GM06990 (cell line): ENCODE measurements at places on chromosomes 7 and 10.

DNA sequence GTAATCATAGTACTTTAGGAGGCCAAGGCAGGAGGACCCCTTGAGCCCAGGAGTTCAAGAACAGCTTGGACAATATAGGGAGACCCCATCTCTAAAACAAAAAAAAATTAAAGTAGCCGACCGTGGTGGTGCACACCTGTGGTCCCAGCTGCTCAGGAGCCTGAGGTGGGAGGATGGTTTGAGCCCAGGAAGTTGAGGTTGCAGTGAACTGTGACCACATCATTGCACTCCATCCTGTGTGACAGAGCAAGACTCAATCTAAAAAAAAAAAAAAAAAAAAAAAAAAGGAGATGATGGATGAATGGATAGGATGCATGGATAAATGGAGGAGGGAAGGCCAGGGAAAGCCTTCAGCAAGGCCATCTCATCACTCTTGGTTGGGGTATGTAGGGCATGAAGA, 33.4 kb upstream of the BMPR1A start:
- no peak for DNase-seq

DNA sequence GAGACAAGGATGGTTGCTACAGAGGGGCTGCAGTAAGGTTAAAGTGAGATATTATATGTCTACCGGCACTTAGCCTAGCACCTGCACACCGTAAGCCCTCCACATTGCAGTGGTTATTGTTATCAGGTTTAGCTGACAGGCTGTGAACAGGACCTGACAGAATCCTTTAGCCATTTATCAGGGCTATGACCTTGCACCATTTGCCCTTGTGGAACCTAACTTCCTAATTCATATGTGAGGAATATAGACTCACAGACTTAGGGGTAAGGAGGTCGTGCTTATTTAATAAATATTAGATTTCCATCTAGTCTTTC, 10.1 kb downstream of the NCOA4 start:
- no peak for DNase-seq

GRCh38 chr10:84581976-84582375, 253.6 kb downstream of the CCSER2 start:
- no peak for DNase-seq

- DNase-seq: no peak
Observed at GRCh38 chr7:123581162-123581459, 20.5 kb upstream of the ASB15 start.

DNA sequence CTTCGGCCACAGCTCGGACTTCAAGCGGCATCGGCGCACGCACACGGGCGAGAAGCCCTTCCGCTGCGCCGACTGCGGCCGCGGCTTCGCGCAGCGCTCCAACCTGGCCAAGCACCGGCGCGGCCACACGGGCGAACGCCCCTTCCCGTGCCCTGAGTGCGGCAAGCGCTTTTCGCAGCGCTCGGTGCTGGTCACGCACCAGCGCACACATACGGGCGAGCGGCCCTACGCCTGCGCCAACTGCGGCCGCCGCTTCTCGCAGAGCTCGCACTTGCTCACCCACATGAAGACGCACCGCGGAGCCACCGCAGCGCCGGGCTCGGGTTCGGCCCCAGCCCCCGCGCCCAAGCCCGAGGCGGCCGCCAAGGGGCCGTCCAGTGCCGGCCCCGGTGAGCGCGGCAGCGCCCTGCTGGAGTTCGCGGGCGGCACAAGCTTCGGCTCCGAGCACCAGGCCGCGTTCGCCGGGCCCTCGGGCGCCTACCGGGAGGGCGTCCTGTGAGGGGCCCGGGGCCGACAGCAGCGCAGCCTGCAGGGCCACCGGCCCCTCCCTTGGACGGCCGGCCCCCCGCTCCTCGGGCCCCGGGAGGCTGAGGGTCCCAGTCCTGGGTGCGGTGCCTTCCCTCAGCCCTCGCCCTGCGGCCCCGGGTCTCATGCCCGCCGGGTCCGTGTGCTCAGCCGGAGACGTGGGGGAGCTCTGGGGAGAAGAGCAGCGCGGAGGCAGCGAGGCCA, 17.2 kb downstream of the ZNF316 start:
- DNase-seq: no peak

DNA sequence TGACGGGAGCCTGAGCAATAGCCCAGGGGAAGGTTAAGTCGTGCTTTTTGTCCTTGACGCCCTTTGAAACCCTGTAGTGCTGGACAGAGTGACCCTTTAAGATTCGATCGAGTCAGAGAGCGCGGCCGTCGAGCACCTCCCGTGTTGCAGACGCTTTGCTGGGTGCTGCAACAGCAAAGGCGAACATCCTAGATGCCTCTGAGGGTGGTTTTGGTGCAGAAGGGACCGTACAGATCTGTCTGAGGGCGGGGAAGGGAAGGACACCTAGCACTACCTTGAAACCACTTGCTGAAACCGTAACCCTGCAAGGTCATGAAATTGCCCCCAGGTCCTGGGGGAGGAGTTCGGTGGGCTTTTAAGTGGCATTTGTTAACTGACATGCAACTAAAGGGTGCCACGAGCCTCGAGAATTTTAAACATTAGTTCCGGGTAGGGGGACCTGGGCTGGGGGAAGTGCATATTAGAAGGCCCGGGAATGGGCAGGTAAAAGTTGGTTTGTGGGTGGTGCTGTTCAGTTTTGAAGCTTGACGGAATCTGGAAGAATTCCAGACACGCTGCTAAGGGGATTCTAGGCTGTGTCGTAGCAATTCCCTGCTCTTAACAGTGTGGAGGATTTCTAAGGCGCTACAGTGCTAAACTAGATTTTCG, 786 bp downstream of the ATP5F1C start:
- no peak for DNase-seq
